ENCODE measurements at places on chromosomes 6 and 20. TPM values are rescaled to one million over a fixed set of nuclear protein-coding genes. Genes with fewer than 3 reads are reported as not detected.

DNA sequence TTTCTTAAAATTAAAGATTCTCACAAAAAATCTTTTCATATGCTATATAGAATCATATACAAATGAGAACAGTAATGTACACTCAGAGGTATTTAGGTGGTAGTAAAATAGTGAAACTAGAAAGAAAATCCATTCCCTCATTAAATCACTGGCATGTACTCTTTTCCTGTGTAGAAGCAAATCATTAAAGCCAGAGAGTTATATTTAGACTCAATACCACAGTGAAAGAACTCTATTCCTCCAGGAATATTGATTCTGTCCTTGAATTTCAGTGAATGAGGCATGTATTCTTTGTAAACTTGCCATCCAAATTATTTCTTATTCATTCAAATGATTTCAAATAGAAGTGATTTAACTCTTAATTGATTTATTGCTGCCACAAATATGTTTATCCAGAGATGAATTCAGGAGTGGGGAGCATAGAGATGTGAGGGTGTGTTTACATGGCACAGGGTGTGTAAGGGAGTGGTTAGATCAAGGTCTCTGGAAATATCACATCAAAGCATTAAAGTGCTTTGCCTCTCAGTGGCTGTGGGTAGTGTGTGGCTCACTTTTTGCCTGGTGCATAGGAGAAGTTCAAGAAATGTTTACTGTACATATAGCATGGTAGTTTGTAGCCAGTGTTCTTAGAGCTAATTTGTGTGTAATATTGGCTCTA is 141.2 kb downstream of the FAM83B start:
- no peak for DNase-seq

The HLA-DRB1 gene
- not detected for total RNA-seq

DNA sequence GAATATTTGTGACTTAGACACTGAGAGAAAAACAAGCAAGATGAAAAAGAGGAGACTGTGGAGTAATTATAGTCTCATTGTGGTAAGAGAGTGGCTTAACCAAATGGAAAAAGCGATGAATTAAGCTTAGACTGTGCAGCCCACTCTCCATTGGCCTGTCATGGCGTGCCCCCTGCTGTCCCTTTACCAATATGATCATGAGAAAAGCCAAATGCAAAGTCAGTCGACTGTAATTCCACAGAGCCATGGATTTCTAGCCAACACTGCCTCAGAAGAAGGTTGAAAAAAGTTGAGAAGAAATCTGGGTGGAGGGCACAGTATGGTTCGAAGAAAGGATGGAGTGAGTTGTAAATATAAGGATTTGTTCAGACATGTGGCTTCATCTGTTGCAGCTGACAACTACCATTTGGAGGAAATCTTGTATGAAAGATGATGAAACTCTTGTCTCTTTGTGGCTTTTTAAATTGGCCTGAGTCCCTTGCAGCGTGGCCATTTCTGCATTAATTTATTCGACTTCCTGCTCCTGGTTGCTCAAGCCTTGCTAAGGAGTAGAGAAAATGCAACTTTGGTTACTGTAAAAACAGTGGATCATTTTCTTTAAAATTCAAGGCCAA is 251.4 kb downstream of the DOK5 start:
- DNase-seq = no peak

GRCh38 chr6:12345694-12346058 is 55.5 kb downstream of the EDN1 start:
- DNase-seq = no peak

DNA sequence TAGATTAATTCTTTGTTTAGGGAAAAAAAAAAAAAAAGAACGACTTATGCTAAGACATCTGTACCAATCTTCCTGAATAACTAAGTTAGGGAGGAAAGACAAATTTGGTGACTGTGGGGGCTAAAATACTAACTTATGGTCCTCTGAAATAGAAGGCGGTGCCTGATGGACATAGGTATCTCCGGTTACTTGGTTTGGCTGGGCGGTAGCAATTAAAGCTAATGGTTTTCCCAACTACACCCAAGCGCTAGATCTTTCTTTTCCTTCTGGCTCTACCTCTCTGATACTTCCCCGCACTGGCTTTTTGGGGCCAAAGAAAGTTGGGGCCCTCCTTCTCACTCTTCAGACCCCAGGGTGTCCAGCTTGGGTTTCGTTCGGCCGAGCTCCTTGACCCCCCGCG is 1.0 kb upstream of the RBM24 start:
- DNase-seq = no peak

The ASIP gene
- not detected for total RNA-seq

- DNase-seq = peak; percentile 51
These were observed 64.9 kb downstream of the SYCP2L start for GRCh38 chr6:10951675-10952282.

DNA sequence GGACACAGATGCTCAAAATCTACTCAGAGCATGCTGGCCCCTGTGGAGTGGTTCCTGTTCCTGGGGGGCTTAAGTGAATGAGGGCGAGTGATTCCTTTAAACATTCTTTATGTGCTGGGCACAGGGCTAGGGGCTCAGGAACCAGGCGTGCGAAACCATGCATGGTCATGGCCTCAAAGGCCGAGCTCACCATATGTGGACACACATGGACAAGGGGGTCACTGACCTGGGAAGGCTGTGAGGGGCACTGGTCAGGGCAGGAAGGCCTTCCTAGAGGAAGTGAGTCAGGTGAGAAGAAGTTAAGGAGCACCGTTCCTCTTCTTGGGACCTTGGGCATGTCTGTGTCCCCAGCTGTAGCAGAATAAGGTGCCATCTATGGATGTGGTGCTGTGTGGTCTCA is 74.6 kb upstream of the BHLHE23 start:
- no peak for DNase-seq
